ENCODE measurements at places on chromosomes 2 and 18. TPM values are rescaled to one million over a fixed set of nuclear protein-coding genes. Genes with fewer than 3 reads are reported as not detected.

The RBBP8 gene
- 13.1 TPM for total RNA-seq

The RNF125 gene
- 6.9 TPM for total RNA-seq

The AQP12A gene
- total RNA-seq = not detected

The ITPRIPL1 gene
- 0.98 TPM for total RNA-seq

The NCOA1 gene
- total RNA-seq = 59.6 TPM

The REG3A gene
- not detected for total RNA-seq

The C2orf80 gene
- not detected for total RNA-seq

The HRH4 gene
- 0.60 TPM for total RNA-seq

The CDK15 gene
- 0.90 TPM for total RNA-seq

The ST8SIA5 gene
- not detected for total RNA-seq

The LRRTM4 gene
- 7.1 TPM for total RNA-seq

The ACVR2A gene
- total RNA-seq = 26.4 TPM

The MYO5B gene
- 13.0 TPM for total RNA-seq

The MROH2A gene
- total RNA-seq = not detected

The GLI2 gene
- 7.6 TPM for total RNA-seq

The COLEC12 gene
- total RNA-seq = 21.0 TPM

The UCN gene
- total RNA-seq = 24.0 TPM

The GALR1 gene
- total RNA-seq = 1.2 TPM

The ADRA2B gene
- 4.5 TPM for total RNA-seq

The CFC1 gene
- total RNA-seq = not detected

The CYP1B1 gene
- 321 TPM for total RNA-seq

Measured in tibial nerve (tissue), 4 donors.